ENCODE measurements at places on chromosomes 16 and 17.
A peak's percentile ranks its signal among the peaks of the same experiment; 100 is the strongest.

GRCh38 chr17:74825952-74826719 is 33.5 kb downstream of the GRIN2C start:
- DNase-seq, result no peak

DNA sequence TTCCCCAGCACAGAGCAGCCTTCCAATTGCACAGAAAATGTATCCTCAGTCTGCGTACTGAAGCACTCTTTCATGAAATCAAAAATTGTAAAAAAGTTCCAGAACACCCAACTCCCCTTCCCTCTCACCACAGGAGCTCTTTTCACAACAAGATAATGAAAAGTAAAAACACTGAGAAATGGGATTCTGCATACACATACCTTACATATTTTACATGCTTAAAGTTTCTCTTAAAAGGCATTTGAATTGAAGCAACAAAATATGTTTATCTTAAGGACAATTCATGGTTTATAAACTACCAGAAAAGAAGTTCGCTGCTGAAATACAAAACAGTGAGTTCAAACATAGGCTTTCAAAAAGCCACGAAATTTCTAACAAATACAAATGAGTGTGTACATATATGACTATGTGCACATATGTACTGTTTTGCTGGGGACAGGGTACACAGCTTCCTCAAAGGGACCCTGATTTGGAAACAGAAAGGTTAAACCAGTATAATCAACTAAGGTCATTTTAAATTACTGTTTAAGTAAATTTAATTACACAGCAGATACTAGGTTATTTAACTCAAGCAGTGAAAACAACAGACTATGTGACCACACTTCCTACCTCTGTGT is 33.8 kb downstream of the COG1 start:
- DNase-seq, result no peak

DNA sequence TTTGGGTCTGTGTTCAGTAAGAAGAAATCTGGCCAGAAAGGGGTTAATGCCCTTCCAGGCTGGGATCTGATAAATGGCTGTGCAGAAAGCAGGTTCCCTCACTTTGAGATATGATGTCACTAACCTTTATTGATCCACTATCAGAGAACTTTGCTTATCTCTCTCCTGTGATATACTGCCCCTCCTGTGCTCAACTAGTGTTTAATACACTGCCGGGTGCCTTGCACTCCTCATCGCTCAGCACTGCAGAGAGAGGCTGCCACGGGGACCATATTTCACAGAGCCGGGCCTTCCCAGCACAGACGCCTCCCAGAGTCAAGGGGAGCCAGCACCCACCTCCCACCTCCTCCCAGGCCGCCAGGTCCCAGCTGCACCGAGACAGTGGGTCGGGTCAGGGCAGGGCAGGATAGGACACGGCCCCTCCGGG is 20.2 kb downstream of the ZFHX3 start:
- no peak for DNase-seq

GRCh38 chr17:40532520-40533253 is 31.3 kb upstream of the TNS4 start:
- DNase-seq, result no peak

- DNase-seq, result peak; percentile 86
Measured at GRCh38 chr17:75046407-75047289, at the start of the genes ATP5PD and KCTD2. ATP5PD (minus strand) TSS chr17:75046969; CDS start chr17:75042650, 4,319 bp downstream. KCTD2 (plus strand) TSS chr17:75047225; CDS start chr17:75047251, 26 bp downstream.

DNA sequence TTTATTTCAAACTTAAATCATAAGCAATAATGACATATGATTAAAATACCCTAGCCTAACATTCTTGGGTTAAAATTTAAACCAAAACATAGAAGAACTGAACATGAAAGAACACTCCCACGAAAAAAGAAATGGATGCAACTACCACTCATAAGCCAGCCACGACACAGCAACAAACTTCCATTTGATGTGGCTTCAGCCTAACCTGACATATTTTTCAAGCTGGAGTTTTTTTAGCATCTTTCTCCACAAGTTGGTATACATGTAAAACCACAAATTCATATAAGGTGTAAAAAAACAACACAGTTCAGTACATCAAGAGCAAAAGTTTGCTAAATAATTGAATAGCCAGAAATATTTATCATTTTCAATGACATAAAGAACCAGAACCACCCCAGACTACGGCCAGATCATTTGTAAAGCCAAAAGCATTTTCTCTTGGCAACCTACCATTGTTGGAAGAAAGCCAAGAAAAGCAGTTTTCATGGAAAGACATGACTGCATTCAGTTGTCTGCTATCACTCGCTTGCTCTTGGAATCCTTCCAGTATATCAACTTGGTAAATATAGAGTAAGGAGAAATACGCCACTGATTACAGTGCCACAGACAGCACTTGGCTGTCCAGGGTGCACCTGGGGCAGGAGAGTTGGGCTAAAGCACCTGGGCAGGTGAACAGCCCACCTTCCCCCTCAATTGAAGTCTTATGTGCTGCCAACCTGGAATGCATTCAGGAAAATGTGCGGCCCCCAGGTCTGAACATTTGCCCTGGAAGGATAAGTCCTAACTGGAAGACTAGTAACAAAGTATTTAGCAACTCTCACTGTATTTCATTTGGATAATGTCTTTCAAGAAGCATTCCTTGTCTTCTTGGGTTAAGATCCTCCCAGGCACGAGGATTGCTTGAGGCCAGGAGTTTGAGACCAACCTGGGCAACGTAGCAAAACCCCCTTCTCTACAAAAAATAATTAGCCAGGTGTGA is 60.5 kb downstream of the CREBBP start:
- DNase-seq, result no peak

- no peak for DNase-seq
Measured at GRCh38 chr16:81562926-81563325, 118.3 kb downstream of the CMIP start.
